ENCODE measurements at places on chromosomes 7 and 10.
A peak's percentile ranks its signal among the peaks of the same experiment; 100 is the strongest.

DNA sequence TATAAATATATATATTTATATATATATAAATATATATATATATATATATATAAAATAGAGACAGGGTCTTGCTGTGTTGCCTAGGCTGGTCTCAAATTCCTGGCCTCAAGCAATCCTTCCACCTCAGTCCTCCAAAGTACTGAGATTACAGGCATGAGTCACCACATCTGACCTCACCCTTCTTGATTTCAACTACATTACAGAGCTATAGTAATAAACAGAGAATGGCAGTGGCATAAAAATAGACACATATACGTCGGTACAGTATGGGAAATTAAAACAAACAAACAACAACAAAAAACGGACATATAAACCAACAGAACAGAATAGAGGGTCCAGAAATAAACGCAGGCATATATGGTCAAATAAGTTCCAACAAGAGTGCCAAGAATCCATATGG lies 77.6 kb upstream of the PPP1R3A start:
- DNase-seq: no peak

DNA sequence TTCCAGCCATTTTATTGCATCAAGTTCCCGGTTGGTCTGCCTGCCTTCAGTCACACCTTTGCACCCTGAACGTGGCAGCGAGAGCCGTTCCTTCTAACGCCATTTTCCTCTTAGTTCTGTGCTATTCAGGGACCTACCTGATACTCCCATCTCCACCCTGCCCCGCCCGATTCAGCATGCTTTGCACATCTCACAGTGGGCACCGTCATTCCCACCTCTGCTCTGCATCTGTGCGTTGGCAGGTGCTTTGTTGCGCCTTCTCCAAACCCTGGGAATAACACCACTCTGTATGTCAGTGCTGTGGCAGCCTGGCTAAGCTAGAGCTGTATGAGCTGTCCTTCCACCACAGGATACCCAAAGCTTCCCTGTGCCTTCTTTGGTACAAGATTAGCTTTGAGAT lies 96.8 kb downstream of the ACTR3B start:
- no peak for DNase-seq

DNA sequence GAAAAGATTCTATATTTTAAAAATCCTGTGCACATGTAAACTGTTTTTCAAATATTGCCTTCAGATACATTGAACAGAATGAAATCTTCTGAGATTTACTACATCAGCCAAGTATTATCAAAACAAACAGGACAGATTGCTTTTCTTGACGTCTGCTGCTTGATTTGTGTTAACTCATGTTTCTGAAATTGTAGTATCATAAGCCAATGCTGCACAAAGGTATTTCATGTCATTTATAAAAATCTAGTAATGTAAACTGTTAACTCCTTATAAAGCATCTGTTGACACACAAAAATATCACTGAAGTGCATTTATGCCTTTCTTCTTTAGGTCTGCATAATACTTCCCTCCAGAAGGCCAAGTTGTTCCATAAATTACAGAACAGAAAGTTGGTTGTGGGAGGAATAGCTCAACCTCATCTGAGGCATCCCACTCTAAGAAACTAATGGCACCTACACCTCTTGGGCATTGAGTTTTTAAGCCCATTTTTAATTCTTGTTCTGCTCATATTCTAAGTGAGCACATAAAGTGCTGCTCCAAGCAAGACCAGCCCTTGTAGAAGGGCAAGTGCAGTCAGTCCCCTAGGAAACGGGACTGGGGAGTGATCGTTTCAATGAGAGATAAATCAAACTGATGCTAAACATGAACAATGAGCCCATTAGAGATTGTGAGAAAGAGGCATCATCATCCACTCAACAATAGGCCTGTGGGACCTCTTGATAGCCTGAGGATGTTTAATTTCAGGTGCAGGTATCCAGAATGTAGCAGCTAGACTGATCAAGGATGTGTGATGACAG lies 28.5 kb downstream of the CAV1 start:
- no peak for DNase-seq

DNA sequence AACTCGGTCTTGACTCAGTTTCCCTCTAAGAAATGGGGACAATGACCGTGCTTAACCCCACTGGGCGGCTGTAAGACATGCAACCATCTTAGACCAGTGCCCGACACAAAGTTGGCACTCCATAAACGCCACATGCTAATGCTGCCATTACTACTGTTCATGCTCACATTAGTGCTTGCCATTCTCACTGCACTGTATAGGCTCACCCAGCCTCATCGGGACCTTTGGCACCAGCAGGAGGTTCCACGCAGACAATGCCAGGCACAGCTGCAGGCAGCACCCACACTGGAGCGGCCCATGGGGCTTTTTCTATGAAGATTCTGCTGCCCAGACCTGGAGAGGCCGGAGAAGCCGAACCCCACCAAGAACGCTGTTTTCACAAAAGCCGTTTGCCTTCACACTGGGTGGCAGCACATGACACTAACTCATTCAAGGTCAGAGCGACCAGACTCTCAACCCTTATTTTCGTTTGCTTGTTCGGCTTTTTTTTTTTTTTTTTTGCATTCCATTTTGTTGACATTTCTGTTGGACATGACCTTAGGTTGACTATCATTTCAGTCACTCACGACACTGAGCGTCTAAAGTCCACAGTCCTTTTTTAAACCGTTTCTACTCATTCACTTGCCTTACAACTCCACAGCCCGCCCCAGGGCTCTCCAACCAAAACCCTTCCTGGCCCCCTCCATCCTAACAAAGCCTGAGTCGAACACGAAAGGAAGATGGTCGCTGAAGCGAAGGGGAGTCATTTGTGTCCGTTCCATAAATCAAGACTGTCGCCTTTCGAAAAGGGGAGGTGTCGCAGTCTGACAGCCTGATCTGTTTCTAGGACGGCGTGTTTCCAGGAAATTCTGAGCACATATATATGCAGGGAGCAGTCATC lies 124.4 kb upstream of the RNF32 start:
- no peak for DNase-seq

GRCh38 chr7:31497516-31497915 lies 16.4 kb upstream of the ITPRID1 start:
- no peak for DNase-seq

- DNase-seq: no peak
Measured at GRCh38 chr7:17640730-17641377, 299.4 kb downstream of the SNX13 start.

- no peak for DNase-seq
Measured at GRCh38 chr10:110781139-110781538, 90.6 kb upstream of the PDCD4 start.

GRCh38 chr7:20083781-20084180 lies 133.4 kb downstream of the MACC1 start:
- no peak for DNase-seq

DNA sequence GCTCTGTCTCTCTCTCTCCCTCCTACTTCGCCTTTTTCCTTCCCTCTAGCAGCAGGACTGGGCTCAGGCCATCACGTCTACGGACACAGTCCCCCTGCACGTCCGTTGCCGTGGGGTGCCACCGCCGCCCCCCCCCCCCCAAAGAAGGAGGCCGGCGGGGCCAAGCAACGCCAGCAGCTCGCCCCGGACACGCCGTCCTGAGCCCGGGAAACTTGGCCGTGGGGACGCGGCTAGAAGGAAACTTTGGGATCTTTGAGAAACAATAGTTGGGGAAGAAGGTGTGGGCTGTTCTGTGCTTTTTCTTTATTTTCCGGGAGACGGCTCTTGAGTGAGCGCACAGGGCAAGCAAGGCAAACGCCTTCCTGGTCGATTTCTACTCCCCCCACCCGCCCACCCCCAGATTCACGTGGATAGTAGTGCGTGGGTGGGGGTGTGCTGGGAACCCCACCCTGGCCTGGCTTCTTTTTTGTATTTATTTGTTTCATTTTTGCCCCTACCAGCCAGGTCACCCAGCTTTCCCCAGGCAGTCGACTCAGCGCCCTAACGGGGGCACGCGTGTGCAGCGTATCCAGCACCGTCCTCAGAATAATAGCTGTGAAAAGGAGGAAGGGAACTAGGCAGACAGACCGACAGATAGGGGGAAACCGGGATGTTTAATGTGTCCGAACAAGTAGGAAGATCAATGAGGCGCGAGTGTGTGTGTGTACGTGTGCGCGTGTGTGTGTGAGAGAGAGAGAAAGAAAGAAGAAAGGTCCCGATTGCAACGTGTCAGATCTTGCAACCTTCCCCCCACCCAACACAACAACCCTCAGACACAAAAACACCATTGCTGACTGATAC lies 1.4 kb downstream of the MXI1 start:
- DNase-seq: no peak

DNA sequence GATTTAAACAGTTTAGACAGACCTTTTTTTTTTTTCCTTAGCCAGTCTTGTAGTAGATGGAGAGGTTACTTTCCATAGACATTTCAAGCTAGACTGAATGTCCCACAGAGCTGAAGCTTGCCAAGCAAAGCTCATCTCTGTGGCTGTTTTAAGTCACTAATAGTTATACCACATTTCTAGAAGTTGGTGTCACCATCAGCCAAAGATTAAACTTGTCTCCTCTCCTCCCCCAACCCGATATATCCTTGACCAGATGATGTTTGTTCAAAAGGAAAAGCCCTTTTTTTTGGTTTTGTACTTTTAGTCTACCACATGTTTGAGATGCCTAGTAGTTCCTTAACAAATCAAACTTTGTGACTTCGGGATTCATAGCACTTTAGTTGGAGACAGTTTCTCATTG lies 66.1 kb downstream of the ADD3 start:
- DNase-seq: no peak

GRCh38 chr10:128556182-128557110 lies 430.2 kb upstream of the MKI67 start:
- no peak for DNase-seq

- no peak for DNase-seq
Measured at GRCh38 chr10:33402220-33403073, 68.0 kb upstream of the NRP1 start.

GRCh38 chr10:71242622-71243009 lies 30.2 kb downstream of the UNC5B start:
- DNase-seq: no peak

DNA sequence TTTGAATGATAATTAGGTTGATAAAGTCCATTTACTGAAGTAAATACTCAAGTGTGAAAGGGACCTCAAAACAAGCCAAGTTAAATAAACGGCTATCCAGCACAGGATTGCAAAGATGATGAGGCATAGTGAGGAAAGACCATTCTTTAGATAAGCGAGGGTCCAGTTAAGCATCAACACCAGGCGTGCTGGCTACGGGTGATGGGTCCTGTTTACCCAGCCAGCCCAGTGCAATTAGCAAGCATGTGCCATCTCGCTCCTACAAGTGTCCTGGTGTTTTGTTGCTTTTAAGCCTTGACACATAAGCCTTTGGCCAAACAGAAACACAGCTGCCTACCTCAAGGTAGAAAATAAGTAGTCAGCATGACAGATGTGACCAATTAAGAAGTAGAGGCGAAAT lies 7.1 kb downstream of the NEBL start:
- no peak for DNase-seq

GRCh38 chr7:16668978-16669377 lies 23.0 kb downstream of the BZW2 start:
- no peak for DNase-seq

GRCh38 chr7:28239823-28240204 lies 59.2 kb upstream of the JAZF1 start:
- DNase-seq: peak; percentile 2

GRCh38 chr10:48905311-48905710 lies 34.3 kb downstream of the LRRC18 start:
- DNase-seq: no peak

DNA sequence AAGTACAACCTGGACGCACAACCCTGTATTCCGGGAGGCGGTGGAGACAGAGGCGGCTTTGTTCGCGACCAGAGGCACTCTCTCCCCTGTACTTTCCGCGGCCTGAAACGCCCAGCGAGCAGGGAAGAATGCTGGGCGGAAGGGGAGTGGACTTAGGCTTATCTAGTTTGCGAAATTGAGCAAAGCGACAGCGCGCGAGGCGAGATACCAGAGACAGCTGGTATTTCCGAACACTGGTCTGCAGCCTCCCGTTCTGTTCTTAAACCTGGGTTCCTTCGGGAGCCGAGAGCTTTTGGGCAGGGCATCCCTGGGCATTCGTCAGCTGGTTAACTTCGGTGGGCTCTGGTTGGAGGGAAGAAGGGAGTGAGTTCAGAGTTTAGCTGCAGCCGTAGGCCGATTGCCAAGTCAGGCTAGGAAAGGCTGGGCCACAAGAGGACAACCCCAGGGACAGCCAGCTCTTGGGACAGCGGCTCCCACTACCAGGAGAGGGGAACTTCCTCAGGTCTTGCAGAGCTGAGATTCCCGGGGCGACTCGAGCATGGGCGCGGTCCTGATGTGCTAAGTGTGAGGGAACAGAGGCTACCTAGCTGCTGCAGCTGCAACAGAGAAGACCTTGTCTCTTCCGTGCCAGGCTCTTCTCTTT lies 3.9 kb downstream of the HMX3 start:
- DNase-seq: no peak

DNA sequence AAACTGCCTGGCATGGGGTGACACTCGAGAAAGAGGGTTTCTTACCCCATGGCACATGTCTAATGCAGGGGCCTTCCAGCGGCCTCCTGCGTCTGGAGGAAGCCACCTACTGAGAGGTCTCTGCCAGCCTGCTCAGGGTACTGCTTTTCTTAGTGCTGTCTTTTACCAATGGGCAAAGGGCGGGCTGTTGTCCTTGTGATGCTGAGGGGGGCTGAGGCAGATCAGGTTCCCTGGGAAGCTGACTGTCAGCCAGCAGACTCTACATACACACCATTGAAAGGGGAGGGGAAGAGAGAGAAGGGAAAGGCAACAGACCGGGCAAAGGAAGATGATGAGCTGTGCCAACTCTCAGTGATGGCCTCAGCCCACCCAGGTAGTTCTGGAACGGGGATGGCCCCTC lies 48.7 kb downstream of the COL13A1 start:
- DNase-seq: no peak

DNA sequence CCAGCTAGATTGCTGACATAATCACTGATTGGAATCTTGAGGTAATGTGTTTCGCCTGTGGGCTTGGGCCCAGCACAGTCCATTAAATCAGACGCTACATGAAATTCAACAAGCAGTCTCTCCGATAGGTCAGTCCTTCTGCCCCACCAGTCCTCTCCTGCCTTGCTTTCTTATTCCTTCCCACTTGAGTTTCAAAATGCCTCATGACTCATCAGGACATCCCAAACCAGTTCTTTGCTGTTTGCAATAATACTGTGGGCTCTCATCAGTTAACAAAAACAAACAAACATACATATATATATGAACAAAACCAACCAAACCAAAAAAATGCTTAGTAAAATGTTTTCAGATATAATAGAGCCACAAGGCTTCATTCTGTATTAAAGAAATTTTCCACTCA lies 599.0 kb downstream of the SORCS1 start:
- no peak for DNase-seq
